ENCODE measurements at places on chromosomes 12 and 14.

- no peak for DNase-seq
These were observed 552.5 kb downstream of the DIO2 start for GRCh38 chr14:79658769-79659168.

- no peak for DNase-seq
These were observed 5.8 kb downstream of the HNRNPA1 start for GRCh38 chr12:54286042-54287030.

GRCh38 chr12:67676624-67677023 lies 28.1 kb downstream of the DYRK2 start:
- no peak for DNase-seq

DNA sequence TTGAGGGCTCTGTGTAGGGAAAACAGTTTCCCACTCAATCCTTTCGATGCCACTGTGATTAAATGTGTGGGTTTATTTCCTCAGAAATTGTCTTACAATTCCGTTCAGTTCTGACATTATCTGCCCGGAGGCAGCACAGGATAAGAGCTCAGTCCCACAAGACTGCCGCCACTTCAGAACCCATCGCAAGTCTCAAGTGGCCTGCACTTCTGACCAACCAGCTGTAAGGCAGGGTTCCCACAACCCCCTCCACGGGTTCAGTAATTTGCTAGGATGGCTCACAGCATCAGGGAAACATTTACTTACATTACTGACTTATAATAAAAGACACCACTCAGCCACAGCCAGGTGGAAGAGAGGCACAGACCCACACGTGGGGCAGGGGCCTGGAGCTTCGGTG lies 17.2 kb downstream of the BDKRB2 start:
- no peak for DNase-seq

GRCh38 chr12:130288691-130289090 lies 49.0 kb upstream of the PIWIL1 start:
- no peak for DNase-seq

GRCh38 chr14:61456720-61457119 lies 135.3 kb downstream of the PRKCH start:
- peak; percentile 90 for DNase-seq

DNA sequence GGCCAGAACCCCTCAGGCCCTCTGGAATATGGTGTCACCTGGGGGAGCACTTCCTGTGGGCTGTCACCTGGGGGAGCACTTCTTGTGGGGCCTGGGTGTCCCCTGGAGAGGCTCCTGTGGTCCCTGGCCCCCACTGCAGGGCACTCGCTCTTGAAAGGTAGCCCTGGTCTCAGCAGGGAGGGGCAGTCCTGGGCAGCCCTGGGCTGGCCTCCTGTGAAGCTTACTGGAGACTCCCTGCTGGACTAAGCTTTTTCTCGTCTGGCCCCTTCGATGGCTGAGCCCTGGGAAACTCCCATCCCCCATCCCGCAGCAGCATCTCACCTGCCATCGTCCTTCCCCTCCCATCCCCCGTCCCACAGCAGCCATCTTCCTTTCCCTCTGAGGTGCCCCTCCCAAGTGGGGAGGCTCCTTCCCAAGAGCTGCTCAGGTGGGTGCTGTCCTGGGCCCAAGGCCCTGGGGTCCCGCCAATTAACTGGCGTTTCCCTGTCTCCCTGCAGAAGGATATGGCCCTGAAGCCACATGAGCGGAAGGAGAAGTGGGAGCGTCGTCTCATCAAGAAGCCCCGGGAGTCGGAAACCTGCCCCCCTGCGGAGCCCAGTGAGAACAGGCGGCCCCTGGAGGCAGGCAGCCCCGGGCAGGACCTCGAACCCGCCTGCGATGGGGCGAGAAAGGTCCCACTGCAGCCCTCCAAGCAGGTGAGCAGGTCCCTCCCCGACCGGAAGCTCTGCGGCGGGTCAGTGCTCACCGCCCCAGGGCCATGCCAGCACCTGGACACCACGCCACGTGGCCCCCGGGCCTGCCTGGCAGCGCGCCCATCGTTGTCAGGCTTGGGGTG lies 17.9 kb downstream of the FBRSL1 start:
- no peak for DNase-seq

DNA sequence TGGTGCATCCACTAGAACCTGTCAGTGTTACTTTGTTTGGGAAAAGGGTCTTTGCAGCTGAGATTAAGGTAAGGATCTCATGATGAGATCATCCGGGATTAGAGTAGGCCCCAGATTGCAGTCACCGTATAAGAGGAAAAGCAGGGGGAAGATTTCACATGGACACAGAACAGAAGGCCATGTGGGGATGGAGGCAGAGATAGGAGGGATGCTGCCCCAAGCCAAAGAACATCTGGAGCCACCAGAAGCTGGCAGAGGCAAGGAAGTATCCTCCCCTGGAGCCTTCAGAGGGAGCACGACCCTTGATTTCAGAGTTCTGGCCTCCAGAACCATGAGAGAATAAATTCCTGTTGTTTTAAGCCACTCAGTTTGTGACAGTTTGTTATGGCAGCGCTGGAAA lies 39.6 kb downstream of the CMKLR1 start:
- no peak for DNase-seq

DNA sequence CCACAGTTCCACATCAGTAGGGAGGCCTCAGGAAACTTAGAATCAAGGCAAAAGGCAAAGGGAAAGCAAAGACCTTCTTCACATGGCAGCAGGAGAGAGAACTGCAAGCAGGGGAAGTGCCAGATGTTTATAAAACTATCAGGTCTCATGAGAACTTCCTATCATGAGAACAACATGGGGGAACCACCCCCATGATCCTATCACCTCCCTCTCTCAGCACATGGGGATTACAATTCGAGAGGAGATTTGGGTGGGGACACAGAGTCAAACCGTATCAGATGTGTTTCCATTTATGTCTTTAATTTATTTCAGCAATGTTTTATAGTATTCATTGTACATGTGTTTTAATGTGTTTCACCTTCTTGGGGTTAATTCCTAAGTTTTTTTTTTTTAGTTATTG lies 25.8 kb downstream of the METAP2 start:
- no peak for DNase-seq

GRCh38 chr14:75910048-75910447 lies 71.7 kb downstream of the TGFB3 start:
- DNase-seq, result no peak

- DNase-seq, result no peak
These were observed 42.2 kb upstream of the NR2C1 start for GRCh38 chr12:95115641-95116040.

Measured in cardiac fibroblast (primary cell).